ENCODE measurements at places on chromosomes 11 and 22.
A peak's percentile ranks its signal among the peaks of the same experiment; 100 is the strongest.

DNA sequence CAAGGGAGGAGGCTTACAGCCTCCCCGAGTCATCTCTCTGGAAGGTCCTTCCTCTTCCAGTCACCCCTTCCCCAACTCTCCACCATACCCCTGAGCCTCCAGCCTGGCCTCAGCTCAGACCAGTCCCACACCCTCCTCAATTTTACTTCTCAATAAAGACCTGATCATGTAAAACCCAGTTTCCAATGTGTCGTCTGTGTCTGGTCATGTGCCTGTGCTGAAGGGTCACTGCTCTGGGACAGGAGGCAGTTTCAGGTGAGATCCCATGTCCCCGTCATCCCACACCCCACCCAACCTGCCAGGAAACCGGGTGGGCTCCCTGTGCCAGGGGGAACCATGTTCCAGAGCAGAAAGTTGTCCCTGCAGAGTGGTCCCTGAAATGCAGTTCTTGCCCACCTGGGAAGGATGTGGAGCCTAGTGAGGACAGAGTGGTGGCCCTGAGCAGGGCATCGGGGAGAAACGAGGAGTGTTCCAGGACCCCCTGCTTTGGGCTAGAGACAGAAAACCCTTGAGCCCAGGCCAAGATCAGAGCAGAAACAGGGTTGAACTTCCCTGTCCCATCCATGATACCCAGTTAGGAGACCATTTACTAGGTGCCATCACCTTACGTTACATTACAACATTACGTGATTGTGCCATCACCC, 19.4 kb downstream of the IGLL5 start:
- no peak for DNase-seq

- DNase-seq = no peak
Observed at GRCh38 chr22:42905702-42906183, 48.7 kb upstream of the ARFGAP3 start.

- DNase-seq = peak; percentile 86
Observed at GRCh38 chr22:42649246-42650099, at the start of gene CYB5R3. Gene CYB5R3, minus strand, starts transcription at chr22:42649392. Its CDS starts 77 bp downstream, at chr22:42649315.

GRCh38 chr11:105027678-105028077, 4.7 kb upstream of the CASP5 start:
- DNase-seq = no peak

GRCh38 chr11:4665424-4665823, 21.6 kb downstream of the OR51E1 start:
- DNase-seq = no peak

DNA sequence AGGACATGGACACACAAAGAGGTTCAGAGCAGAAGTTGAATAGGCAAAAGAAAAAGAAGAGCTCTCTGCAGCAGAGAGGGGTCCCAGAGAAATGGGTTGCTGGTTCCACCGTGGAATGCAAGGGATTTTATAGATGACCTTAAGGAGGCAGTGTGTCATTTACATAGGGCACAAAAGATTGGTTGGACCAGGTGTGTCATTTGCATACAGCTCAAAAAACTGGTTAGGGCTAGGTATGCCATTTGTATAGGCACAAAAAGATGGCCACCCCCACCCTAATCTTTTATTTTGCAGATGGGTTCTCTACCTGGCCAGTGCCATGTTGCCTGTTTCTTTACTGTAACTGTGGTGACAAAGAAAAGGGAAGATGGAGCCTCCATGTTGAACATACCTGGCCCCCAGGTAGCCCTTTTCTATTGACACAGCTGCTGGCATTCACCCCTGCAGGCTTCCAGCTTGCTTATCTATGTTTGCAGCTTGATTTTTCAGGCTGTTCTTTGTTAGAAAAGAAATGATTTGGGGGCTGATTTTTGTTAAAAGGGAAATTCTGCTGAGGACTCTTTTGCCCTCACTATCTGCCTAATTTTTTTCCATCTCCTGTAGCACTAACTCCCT, 3.1 kb upstream of the CAVIN3 start:
- DNase-seq = no peak

GRCh38 chr22:43351966-43352345, 8.8 kb upstream of the SCUBE1 start:
- DNase-seq = no peak

DNA sequence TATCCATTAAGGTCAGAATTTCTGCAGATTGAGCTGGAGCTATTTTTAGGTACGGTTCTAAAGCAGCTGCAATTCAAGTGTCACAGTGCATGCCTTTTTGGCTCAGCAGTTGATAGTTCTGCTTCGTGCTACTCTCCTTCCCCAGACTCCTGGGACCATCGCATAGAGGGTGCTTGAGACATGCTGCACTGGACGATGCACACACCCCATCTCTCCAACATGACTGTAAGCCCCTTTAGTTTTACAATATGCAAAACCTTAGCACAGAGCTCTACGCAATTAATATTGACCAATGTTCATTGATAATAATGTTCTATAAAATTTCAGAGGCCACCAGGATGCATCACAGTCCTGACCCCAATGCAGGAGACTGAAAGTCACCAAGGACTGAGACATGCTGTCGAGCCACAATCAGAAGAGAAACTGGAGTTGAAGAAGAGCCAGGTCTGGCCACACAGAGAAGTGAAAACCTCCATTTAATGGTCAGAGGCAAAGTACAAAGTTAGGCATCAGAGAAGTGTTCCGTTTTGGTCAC, 120.9 kb upstream of the ZC3H12C start:
- no peak for DNase-seq

DNA sequence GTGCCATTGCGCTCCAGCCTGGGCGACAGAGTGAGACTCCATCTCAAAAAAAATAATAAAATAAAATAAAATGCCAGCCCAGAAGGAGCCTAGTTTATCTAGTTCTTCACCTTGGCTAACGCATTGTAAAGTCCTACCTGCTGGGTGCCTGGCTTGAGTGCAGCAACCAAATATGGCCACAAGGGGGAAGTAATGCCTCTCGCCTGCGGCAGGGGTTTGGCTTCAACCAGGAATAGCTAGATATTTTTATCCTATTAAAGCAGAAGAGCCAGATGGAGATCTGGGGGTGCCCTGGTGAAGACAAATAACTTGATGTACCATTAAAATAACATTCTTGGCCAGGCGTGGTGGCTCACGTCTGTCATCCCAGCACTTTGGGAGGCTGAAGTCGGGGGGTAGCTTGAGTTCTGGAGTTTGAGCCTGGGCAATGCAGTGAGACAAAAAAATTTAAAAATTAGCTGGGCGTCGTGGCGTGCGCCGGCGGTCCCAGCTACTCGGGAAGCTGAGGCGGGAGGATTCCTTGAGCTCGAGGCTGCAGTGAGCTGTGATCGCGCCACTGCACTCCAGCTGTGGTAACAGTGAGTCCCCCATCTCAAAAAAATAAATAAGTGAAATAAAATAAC, 20.6 kb upstream of the PLEKHB1 start:
- DNase-seq = peak; percentile 78

DNA sequence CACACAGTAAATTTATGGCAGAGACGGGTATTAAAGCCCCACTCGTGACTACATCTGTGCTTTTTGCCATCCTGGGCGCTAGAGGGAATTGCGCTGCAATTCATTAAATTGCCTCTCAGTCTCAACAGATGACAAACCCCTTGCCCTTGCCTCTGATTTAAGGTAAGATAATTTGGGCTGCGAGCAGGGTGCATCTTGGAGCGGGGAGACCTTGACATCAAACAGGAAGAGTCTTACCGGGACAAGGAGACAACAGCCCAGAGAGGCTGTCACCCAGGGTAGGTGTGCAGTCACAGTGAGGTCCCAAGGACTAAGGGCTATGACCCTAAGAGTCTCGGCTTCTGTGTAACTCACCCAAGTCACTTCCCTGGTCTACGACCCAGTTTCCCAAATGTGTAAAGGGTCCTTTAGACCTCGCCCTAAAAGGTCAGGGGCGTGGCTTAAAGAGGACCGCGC, 449 bp upstream of the TOM1 start:
- DNase-seq = no peak

DNA sequence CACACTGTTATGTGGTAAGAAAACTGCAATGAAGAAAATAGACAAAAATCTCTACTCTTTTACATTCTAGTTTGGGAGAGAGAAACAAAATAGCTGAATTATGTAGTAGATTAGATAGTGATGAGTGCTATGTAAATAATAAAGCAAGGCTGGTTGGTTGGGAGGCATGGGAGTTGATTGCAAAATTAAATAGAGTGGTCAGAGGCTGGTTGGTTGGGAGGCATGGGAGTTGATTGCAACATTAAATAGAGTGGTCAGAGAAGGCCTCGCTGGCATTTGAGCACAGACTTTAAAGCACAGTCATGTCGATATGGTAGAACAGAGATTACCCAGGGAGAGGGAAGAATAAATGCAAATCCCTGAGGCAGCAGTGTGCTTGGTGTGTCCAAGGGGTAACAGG, 22.4 kb downstream of the SIK2 start:
- no peak for DNase-seq

- no peak for DNase-seq
Observed at GRCh38 chr11:48095779-48096470, 115.6 kb downstream of the PTPRJ start.

DNA sequence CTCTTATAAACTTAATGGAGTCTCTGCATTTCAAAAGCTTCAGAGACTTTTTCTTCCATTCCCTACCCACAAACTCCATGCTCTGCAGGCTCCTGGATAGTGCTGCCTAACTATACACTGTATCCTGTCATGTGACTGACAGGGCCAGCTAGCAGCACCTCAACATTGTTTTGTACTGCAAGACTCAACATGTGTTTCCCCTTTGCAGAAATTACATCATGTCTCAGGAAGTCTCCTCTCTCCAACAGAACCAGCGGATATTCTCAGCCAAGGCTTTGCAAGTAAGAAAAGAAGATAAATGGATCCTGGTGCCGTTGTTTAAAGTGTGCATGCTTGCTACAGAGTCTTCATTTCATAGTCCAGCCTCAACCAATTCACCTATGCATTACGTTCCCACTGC, 164.0 kb upstream of the UBASH3B start:
- no peak for DNase-seq

GRCh38 chr11:111302298-111302697, 4.0 kb downstream of the POU2AF3 start:
- no peak for DNase-seq

- no peak for DNase-seq
Observed at GRCh38 chr11:60848714-60849151, 6.8 kb downstream of the CCDC86 start.

GRCh38 chr11:133162227-133162626, 370.1 kb downstream of the OPCML start:
- no peak for DNase-seq

GRCh38 chr11:108392353-108392752, 75.0 kb downstream of the C11orf65 start:
- no peak for DNase-seq

DNA sequence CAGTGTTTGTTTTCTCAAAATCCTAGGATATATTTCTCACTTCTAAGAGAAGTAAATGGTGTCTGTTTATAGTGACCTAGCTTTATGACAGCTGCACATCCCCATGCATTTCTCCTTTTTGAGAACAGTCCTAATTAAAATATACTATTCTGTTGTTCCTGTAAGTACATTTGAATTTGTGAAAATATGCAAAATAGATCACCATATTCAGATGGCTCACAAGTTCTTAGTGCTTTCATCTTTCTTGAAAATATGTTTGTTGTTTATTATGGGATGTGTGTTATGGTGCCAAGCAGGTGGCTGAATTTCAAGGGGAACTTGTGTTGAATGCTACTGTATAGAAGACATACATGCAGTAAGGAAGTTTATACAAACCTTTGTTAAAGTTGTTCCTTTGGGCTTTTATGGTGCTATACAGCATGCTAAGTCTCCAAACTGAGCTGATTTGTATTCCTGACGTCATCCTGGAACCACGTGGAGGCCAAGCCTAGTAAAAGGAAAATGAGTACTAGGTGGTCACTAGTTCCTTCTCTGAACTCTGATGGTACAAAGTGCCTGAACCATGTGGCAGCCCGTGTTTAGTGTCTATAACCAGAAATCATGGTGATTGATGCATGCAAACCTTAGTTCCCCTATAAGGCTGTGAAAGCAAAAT, 7.8 kb upstream of the VSTM5 start:
- no peak for DNase-seq

GRCh38 chr11:65932558-65932919, 12.7 kb upstream of the TSGA10IP start:
- DNase-seq = no peak

- no peak for DNase-seq
Observed at GRCh38 chr11:134577751-134578395, 165.8 kb upstream of the B3GAT1 start.

DNA sequence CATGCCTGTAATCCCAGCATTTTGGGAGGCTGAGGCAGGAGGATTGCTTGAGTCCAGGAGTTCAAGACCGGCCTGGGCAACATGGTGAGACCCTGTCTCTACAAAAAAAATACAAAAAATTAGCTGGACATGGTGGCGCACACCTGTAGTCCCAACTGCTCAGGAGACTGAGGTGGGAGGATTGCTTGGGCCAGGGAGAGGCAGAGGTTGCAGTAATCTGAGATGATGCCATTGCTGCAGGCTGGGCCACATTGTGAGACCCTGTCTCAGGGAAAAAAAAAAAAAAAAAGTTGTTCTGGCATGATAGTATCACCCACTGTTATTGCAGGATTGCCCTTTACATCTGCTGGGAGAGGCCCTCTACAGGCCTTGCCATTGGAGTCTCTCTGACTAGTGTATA, 18.4 kb downstream of the ATXN10 start:
- no peak for DNase-seq

- DNase-seq = no peak
Observed at GRCh38 chr11:96472085-96472484, 82.3 kb downstream of the JRKL start.

DNA sequence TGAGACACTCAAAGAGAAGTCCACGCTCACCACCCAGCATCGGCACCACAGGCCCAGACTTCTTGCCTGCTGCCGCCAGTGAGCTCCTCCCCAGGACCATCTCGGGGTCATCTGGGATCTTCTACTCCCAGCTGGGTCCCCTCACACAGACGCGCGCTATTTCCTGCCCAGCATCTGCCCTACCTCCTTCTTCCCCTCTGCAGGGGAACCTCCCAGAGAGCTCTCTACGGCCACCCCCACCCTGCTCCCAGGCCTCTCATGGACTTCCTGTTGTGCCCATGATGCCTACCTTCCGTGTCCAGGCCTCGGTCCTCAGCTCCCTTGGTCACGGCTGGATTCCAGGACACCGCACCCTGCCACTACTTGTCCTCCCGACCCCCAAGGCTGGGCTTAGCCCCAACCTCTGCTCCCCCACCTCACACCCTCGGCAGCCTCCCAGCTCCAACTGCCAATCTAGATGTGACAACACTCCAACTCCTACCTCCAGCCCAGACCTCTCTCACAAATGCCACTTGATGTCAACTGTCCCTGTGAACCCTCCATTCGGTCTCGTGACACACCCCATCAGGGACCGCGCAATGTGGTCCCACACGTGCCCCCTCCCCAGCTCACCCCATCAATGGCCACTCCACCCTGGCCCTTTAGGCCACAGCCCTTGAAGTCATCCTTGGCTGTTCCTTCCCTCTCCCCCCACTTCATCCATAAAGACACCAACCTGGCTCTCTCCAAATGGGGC, 45.3 kb downstream of the SGSM3 start:
- no peak for DNase-seq
